Stimulated activated CD4-positive, alpha-beta T cell treated with anti-CD3 and anti-CD28 coated beads, Interleukin-1b, Interleukin-23, amount 100 ng/mL, for 24 hours (primary cell): ENCODE measurements at places on chromosomes 13 and 19.

DNA sequence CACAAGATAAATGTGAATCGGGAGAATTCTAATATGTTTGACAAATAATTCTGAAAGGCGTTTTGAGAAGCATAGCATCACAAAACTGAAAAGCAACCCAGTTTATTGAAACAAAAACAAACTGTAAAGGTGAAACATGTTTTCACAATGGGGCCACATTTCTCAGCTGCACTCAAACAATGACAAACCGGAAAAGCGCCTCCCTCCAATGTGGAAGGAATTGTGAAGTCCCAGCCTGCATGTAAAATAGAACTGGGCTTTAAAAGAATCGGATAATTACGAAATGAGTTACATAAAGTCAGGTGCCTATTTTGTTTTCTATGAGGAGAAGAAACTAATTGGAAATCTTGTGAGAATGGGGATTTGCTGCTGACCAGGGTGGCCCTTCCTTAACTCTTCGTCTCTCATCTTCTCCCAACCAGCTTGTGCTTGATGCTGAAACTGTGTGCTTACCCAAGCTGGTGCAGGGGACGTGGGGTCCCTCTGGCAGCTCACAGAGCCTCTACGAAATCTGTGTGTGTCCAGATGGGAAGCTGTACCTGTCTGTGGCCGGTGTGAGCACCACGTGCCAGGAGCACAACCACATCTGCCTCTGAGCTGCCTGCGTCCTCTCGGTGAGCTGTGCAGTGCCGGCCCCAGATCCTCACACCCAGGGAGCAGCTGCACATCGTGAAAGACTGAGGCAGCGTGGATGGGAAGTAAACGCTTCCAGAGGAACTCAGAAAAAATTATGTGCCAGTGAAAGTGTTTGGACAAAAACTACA, 109.4 kb downstream of the SACS start:
- no peak for DNase-seq

DNA sequence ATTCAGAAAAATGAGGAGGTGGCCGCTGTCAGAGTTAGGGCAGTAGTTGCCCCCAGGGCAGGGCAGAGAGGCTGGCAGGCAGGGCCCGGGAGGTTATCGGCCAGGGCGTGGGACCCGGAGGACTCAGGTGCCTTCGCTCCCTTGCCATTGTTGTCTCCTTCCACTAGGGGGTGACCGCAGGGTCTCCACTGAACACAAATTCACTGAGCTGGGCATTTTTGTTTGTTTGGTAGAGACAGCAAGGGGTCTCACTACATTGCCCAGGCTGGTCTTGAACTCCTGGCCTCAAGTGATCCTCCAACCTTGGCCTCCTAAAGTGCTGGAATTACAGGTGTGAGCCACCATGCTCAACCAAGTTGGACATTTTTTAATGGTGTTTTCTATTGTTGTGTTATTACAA, 25.1 kb downstream of the CARS2 start:
- DNase-seq = no peak

- DNase-seq = no peak
These were observed 193.5 kb upstream of the NBEA start for GRCh38 chr13:34748596-34748995.

DNA sequence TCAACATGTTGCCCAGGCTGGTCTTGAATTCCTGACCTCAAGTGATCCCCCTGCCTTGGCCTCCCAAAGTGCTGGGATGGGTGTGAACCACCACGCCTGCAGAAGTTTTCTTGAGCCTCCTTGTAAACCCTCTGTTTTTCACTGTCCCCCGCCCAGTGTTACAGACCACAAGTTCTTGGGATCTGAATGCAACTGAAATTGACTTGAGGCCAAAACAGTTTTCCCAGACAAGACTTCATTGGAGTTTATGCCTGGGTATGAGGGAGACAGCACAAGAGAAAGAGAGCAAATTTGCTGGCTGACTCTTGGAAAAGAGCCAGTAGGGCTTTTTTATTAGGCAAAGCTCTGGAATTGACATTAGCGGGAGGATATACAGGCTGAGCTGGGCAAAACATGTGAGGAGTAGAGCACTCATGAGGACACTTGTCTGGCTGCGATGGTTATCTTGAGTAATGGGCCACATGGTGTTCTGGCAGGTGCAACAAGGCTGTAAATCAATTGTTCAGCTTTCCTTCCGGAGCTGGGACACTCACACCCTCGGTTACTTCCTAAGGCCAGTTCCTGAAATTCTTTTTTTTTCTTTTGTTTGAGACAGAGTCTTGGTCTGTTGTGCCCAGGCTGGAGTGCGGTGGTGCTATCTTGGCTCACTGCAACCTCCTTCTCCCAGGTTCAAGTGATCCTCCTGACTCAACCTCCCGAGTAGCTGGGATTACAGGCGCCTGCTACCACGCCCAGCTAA, 12.7 kb upstream of the HNRNPL start:
- no peak for DNase-seq

DNA sequence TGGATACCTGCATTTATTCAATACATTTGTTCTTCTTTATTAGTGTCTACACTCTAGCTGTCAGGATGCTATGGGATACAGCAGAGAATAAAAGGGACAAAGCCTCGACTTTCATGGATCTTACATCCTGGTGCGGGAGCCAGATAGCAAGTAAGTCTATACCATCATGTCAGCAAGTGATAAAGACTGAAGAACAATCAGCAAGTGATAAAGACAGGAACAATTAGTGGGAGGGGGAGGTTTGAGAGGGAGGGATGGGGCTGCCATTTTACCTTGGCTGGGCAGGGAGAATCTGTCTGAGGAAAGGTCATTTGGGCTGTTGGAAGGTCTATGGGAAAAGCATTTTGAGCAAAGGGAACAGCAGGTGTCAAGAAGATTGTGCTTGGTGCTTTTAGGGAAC, 2.6 kb upstream of the UBE2S start:
- no peak for DNase-seq

DNA sequence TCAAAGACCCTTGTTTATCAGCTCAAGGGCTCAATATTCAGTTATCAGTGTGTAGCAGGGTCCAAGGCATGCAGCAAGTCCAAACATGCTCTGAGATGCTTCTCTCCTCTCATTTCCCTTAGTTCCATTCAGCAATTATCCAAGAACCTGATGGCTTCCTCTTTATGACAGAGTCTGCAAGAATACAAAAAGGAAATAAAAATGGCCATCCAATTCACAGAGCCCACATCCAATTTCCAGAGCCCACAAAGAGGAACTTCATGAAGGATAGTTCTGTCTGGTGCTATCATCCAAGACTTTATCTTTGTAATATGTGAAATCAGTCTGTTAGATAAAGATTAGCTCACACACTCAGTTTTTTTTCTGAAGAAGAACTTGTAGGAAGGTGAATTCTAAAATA, 217.2 kb downstream of the LACC1 start:
- DNase-seq = no peak

GRCh38 chr19:48059331-48059730, 15.5 kb upstream of the CABP5 start:
- DNase-seq = no peak

- DNase-seq = peak; percentile 45
These were observed 25.8 kb upstream of the MAP3K10 start for GRCh38 chr19:40165362-40165937.

DNA sequence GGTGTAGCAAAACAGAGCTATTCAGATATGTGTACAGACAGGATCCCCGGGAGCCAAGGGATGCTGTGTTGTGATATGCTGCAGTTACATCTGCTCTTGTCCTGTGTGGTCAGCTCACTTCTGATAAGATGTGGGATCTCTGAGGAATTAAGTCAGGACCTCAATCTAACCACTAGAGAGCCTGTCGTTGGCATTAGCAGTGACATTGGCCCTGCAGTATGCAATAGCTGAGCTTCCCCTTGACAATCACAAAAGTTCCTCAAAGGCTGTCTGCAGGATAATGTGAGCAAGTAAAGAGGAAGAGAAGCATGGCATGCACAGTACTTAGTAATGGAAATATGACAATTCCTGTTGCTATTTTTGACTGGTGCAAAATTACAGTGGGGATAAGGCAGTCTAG, 203.4 kb upstream of the MIR17HG start:
- DNase-seq = no peak

DNA sequence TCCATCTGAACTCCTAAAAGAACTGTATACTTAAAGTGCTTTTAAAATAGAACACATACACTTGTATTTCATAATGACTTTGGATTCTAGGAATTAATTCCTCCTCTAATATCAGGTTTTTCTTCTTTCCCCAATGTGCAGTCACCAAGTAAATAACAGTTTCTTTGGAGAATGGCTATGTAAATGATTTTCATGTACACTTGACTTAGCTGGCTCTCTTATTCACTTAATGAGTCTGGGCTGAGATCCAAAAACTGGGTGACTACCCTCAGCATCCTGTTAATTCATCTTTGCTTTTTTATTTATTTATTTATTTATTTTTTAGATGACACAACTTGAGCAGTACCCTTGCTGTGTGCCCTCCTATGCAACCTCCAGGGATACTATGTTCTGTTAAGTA, 1003.7 kb downstream of the SLITRK1 start:
- DNase-seq = no peak

DNA sequence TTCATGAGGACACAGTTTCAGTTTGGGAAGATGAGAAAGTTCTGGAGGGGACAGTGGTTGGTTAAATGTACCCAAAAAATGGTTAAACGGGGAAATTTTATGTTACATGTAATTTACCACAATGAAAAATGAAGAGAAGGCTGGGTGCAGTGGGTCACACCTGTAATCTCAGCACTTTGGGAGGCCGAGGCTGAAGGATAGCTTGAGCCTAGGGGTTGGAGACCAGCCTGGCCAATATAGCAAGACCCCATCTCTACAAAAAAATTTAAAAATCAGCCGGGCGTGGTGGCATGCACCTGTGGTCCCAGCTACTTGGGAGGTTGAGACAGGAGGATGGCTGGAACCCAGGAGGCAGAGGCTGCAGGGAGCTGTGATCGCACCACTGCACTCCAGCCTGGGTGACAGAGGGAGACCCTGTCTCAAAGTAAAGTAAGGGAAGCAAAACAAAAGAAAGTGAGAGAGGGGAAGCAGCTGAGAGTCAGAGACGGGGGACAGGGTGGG, 17.2 kb downstream of the GNG7 start:
- DNase-seq = no peak

GRCh38 chr13:100544866-100545683, 43.5 kb downstream of the GGACT start:
- DNase-seq = no peak
